Fibroblast of skin of abdomen (primary cell): ENCODE measurements at places on chromosomes 1 and 21.

GRCh38 chr1:7456722-7457082 lies 314.4 kb upstream of the VAMP3 start:
- no peak for DNase-seq

- DNase-seq, result peak; percentile 11
These were observed 667 bp downstream of the TMEM50B start for GRCh38 chr21:33478935-33479678.

DNA sequence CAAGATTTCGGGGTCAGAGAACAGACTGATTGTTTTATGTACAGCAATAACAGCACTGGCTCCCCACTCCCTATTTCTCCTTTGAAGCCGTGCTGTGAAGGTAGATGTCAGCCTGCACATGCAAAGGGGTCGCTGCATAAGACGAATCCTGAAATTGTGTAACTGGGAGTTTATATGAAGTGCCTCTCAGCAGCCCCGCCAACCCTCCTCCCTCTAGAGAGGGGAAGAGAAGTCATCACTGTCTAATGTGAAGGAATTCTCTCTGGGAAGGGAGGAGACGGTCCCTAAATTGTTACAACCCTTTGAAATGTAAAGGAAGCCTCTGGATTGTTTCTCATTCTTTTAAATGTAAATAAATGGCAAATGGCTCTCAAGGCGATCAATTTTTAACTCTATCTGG lies 545.3 kb downstream of the PLA2G4A start:
- no peak for DNase-seq

DNA sequence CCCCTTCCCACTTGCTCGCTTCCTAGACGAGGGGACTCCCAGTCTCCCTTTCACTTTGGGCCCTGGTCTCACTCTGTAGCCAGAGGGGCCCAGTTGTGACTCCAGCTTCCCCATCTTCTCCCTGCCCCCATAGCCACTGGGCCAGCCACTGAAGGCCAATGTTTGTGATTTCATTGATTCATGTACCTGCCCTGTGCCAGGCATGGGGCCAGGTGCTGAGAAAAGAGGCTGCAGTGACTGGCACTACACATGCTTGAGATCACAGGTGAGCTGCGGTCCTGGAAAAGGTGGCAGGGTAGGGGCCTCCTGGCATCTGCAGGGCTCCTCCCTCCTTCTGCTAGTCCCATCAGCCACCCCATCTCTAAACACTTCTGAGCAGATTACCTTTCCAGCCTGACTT lies 345.3 kb upstream of the VAMP3 start:
- no peak for DNase-seq

DNA sequence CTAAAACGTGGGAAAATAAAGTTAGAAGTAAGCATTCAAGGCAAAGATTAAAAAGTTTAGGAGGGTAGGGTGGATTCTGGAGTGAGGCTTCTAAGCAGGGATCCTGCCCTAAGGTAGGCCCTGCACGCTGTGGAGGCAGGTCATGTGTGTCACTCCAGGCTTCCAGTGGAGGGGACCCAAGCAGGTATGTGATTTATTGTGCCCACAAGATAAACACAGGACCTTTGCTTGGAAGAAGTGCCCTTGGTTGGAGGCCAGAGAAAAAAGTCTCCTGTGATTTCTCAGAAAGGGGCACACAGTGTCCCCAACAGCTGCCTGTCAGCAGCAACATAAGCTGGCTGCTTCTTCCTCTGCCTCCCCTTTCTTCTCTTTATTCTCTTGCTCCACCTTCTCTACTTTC lies 110.8 kb downstream of the FOXD2 start:
- DNase-seq, result no peak

DNA sequence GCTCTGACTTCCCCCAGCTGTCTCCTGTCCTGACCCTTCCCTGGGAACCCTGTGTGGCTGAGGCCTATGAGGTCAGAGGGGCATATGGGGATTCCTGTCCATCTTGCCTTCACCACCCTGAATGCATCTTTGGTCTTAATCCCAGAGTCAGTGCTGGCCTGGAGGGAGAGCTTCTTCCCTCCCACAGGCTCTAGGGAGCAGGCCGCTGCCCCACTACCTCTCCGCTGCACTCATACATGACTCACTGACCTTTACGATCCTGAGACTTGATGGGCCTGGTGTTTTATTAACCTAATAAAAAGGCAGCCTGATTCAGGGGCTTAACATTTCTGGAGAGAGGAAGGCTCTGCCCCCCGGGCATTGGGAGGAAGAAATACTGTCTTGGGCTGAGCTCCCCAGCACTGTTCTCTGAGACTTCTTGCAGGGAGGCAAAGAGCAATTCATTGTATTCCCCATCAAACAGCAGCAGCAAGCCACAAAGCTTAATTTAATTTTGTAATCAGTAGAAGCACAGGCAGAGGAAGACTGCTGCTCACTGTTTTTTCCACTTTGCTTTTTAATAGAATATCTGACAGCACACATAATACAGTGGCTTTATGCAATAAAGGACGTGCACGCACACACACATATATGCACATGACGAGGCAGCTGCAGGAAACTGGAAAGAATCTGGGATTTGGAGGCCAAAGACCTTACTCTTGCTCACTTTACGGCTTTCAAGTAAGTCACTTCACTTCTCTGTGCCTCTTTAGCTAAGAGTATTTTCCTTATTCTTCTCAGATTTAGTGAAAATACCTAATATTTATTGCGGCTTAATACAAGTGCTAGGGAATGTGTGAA lies 89.2 kb upstream of the GRIK3 start:
- DNase-seq, result no peak

DNA sequence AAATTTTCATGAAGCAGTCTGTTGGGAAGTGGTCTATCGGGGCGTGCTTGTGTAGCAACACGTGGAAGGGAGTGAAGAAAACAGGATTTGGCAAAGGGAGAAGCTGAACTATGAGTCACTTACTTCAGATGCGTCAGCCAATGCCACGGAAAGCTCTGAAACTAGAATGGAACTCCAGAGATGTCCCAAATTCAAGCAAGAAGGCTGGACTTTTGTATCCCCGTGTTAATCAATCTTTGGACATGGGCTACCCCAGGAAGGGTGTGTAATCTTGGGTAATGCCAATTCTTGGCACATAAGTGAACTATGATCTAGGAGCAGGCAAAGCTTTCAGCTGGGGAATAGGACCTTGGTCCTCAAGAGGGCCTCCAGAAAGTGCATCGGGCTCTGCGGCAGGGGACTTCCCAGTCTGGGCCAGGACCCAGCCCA lies 102.6 kb downstream of the ADSS2 start:
- peak; percentile 69 for DNase-seq
